ENCODE measurements at places on chromosomes 3 and 15.

DNA sequence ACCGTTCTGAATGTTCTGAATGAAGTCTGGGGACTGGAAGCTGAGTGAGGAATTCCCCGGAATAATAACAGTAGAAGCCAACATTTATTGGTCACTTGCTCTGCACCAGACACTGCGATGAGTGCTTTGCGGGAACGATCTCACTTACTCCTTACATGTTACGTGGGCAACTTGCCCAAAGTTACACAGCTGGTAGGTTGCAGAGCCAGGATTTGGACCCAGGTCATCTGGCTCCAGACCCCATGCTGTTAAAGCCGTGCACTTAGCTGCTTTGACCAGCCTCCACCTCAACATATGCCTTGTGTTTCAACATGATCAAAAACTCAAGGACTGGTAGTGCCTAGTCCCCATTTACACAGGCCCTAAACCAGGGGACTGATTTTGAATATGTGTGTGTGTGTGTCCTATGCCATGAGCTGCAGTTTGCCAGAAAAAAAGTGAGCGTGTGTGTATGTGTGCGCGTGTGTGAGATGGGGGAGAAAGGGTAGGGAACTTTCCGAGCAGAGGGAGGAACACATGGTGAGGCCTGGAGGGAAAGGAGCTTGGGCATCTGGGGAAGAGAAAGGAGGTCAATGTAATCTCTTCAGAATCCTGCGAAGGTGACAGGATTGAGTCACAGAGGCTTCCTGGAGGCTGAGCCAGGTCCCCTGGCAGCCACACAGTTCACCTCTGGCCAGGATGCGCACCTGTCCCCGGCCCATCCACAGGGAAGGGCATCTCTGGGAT is 28.9 kb downstream of the LINGO1 start:
- no peak for DNase-seq

- no peak for DNase-seq
These were observed 662.4 kb upstream of the BCHE start for GRCh38 chr3:166499636-166500035.

DNA sequence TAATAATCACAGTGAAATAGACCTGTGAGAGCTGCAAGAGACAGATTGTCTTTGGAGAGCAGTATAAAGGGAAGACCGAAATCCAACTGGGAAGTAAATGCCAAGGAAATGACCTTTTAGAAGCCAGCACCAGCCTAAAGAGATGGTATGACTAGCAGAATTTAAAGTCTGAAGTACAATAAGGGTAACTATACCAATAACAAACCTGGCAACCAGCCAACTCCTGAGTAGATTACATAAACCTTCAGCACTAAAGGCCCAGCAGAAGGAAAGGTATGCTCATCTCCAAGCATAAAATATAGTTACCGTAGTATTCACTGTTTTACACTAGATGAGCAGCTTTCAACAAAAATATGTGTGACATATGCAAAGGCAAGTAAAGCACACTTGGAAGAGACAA is 155.1 kb upstream of the SATB1 start:
- DNase-seq = no peak

DNA sequence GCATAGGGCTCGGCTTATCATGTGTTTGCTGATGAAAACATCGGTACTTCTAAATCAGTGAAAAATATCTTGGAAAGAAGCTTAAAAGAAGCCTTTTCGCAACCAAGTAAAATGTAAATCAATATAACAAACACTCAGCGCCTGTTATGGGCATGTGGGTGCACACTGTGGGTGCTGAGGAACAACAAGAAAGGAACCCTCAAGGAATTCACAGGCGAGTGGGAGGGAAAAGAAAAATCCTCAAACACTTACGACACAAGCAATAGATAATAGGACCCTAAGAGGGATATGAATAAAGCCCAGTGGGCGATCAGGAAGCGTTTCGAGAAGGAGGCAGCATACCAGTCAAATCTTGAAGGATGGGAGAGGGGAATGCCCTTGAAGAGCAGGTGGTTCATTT is 21.9 kb downstream of the GLDN start:
- no peak for DNase-seq

DNA sequence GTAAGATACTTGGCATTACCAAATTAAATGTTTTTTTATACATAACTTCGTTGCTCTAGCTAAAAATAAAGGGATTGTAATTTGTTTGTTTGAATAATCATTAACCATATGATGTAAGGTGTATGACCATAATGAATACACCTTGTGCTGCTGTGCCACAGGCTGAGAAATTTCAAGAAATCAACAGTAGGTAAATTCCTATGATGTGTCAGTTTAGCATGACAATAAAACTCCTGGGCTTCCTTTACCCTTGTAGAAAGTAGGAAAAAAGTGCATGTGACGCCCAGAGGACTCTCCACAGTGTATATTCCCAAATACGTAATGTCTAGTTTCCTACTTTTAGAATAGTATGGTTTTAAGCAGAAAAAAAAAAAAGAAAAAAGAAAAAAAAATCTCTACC is 208.1 kb downstream of the SATB1 start:
- no peak for DNase-seq

DNA sequence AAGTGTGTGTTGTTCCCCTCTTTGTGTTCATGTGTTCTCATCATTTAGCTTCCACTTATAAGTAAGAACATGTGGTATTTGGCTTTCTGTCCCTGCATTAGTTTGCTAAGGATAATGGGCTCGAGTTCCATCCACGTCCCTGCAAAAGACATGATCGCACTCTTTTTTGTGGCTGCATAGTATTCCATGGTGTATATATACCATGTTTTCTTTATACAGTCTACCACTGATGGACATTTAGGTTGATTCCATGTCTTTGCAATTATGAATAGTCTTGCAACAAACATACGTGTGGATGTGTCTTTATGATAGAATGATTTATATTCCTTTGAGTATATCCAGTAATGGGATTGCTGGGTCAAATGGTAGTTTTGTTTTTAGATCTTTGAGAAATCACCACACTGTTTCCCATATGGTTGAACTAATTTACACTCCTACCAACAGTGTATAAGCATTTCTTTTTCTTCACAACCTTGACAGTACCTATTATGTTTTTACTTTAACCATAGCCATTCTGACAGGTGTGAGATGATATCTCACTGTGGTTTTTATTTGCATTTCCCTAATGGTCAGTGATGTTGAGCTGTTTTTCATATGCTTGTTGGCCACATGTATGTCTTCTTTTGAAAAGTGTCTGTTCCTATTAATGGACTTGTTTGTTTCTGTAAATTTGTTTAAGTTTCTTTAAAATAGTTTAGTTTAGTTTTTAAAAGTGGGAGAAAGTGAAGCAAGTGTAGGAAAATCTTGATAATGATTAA is 21.9 kb upstream of the SLC30A4 start:
- DNase-seq = no peak

GRCh38 chr3:152203652-152204051 is 65.1 kb upstream of the MBNL1 start:
- no peak for DNase-seq

DNA sequence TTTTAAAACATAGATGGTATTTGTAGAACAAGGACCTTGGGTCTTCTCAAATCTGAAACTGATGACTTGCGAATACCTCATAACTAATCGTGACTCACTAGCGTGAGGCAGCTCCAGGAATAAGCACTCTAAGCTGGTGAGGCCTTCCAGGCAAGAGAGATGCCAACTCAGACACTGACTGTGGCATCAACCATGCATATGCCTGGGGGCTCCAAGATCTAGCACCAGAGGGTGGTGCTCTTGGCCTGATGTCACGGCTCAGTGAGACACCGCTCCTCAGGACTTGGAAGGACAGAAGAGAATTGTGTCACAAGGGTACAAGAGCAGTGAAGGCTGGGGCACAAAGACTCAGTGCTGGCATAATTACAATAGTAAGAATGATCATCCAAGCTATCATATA is 125.0 kb upstream of the TRIM42 start:
- DNase-seq = no peak

- no peak for DNase-seq
These were observed 133.5 kb upstream of the STT3B start for GRCh38 chr3:31399271-31399670.

DNA sequence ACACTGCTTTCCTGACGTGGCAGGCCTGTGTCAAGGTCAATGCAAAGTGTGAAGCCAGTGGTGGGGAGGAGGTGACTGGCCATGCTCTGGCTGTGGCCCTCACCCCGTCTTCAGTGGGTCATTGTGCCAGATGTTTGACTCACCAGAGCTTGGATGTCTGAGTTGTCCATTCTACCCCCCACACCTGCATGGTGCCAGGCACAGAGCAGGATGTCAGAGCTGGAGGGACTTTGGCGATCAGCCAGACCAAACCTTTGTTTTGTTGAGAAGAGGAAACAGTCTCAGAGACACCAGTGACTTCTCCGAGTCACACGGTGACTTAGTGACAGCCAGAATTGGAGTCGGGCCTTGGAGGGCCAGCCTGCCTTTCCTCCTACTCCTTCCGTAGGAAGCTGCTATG is 49.5 kb downstream of the SMAD6 start:
- no peak for DNase-seq

DNA sequence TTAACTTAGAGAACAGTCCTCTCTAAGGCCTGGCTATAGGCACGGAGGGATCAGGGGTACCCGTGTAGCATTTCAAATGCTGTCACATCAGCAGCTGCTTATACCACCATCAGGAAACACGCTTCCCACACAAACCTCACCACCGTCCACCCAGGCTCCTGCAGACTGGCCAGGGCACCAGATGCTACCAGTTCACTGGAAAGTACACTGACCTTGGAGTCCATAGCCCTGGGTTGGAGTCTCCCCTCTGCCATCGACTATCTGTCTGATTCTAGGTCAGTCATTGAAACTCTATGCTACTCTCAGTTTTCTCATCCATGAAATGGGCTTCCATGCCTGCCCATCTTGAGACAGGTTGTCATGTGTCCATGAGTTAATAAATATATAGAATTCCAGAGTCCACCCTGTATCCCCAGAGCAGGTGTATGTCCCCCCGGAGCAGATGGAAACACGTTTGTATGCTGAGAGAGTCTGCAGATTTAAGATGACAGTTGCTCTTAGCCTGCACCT is 156.0 kb upstream of the SMAD3 start:
- DNase-seq = no peak

- no peak for DNase-seq
These were observed 70.7 kb downstream of the IQSEC1 start for GRCh38 chr3:13002398-13003124.

- no peak for DNase-seq
These were observed 31.0 kb upstream of the KLF13 start for GRCh38 chr15:31295658-31296057.

GRCh38 chr3:4807381-4808280 is 171.6 kb upstream of the BHLHE40 start:
- no peak for DNase-seq

Data from activated T-cell treated with anti-CD3 and anti-CD28 coated beads for 24 hours (primary cell).